Stimulated activated CD4-positive, alpha-beta T cell treated with anti-CD3 and anti-CD28 coated beads, Interleukin-12 subunit alpha, Interleukin-12 subunit beta, amount 100 ng/mL, for 4 hours (primary cell): ENCODE measurements at places on chromosomes 7 and 10.

DNA sequence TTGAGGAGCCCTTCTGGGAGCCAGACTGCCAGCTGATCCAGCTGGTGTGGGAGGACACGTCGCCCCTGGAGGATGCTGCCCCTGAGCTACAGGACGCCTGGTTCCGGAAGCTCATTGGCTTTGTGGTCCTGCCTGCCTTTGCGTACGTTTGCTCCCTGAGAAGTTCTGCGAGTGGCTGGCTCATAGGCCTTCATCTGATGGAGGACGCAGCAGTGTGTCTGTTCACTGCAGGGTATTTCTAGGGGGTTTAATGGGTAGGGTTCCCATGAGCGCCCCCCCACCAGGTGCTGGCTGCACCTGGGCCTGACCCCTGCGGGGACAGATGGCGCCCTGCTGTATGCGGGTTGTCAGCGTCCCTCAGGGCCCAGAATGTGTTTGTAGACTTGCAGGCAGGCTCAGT, 5.0 kb downstream of the PAOX start:
- no peak for DNase-seq

GRCh38 chr7:140876519-140877248, 48.0 kb downstream of the BRAF start:
- no peak for DNase-seq

GRCh38 chr7:133853706-133854276, 273.3 kb upstream of the LRGUK start:
- no peak for DNase-seq

DNA sequence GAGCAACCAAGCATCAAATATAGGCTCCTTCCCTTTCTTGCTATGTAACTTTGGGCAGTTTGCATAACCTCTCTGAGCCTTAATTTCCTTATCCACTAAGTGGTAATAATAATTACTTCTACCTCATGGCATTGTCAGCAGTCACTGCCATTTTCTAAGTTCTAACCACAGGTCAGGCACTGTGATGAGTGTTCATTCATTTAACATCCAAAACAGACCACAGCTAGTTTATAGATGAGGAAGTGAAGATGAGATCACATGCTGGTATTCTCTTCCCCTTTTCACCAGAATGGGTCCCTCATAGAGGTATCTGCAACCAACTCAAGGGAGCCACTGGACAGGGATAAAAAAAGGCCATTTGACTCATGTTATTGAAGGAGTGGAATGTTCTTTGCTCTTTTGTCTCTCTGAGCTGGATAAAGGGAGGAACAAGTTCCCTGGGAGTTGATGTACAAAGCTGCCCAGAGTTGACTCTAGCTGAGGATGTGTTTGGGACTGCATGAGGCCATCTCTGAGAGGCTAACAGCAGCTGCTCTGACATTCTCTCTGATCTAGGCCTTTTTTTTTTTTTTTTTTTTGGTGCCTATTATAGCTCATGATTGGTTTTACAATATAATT, 65.0 kb downstream of the DNAJC12 start:
- no peak for DNase-seq

- DNase-seq: no peak
Observed at GRCh38 chr10:21052709-21053104, 155.6 kb upstream of the NEBL start.

- no peak for DNase-seq
Observed at GRCh38 chr10:99551616-99552015, 18.9 kb downstream of the NKX2-3 start.

DNA sequence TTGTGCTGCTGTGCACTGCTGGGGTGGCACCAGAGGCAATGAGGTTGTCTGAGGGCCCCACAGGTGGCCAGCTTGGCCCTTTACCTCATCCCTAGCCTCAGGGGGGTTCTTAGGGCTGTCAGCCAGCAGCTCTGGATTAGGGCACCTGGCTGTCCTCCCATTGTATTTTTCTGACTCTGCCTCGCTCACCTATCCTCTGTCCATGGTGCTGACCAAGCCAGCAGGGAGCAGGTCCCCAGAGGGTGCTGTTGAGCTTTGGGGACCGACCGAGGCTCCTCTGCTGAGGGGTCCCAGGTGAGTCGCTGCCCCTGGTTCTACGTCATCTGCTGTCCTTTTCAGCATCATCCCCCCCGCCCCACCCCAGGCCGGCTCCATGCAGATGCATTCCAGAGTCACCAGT, 32.1 kb upstream of the ZNF735 start:
- no peak for DNase-seq

GRCh38 chr10:3801558-3802192, 16.7 kb upstream of the KLF6 start:
- no peak for DNase-seq

- DNase-seq: no peak
Observed at GRCh38 chr7:151095123-151095797, 9.0 kb downstream of the AGAP3 start.

DNA sequence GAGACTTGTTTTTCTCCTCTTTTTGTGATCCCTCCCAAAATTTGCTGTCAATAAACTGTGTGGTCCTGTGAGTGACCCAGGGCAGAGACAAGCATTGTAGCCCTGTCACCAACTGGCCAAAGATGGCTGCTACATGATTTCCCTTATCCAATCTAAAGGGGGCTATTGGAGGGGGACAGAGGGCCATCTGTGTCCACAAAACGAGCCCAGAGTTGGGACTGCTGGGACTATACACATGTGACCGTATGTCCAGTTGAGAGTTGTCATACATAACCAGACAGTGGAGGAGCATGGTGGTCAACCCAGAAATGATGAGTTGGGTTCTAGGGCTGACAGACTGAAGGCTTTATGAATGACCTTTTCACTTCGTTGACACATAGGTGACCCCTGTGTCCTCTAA, 55.3 kb upstream of the SDK1 start:
- no peak for DNase-seq

DNA sequence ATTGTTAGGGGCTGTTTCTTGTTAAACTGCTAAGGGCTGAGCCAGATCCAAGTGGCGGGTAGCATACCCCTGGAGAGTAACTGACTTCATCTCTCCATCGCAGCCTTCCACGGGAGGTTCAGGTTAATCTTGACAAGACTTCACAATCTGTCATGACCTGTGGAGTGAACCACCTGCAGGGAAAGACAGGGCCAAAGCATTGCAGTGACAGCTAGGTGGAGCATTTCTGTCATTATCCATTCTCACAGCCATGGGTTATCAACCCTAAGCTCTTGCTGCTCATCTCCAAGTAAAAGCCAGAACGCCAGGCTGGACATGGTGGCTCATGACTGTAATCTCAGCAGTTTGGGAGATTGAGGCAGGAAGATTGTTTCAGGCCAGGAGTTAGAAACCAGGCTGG, 17.2 kb downstream of the ABCC2 start:
- no peak for DNase-seq

GRCh38 chr10:72315611-72316385, 38.9 kb downstream of the DNAJB12 start:
- no peak for DNase-seq

DNA sequence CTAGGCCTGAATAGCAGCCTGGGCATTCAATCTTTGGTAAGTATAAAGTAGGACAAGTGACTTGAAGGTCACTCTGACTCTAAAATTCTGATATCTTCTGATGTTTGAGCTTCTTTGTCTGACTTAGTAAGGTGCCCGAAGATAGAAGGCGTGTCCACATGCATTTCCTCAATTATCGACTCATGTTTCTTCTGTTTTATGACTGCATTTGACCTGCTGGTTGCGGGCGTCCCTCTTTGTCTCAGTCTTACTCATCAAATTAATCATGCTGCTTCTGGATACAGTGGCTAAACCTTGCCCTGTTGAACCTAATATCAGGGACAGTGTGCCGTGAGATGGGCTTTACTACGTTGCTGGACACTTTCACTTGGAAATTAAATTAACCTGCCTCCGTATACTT, 534.1 kb downstream of the SDK1 start:
- DNase-seq: no peak

DNA sequence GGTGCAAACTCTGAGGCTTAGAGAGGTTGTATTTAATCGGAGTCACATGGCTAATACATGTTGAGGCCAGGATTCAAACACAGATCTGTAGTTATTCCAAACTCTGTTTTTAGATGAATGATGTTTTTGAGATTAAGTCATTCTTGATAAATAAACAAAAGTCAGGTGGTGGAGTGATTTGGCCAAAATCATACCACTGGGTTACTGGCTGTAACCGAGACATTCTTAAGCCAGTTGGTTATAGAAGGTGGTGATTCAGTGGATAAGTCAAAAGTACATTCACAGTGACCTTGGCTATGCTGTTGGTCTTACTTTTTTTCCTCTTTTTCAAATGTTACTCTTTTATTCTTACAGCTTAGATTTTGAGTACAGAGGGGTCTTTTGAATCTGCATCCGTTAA, 361.4 kb downstream of the KIF20B start:
- no peak for DNase-seq

DNA sequence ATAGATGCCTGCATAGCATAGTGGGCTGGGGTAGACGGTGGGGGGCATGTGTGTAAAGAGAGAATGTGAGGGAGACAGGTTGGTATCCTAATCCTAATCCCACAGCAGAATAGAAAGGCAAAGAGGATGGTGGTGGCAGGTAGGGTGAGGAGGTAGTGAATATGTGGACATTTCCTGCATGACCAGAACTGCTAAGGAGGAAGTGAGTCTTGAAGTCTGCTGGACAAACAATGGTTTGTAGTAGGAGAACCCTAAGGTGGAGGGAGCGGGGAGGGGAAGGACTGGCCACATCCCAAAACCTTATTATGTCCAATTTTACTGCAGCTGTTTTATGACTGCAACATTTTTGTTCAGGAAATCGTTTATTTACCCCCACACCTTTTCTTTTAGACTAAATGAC, 279.7 kb downstream of the AUTS2 start:
- DNase-seq: no peak

- no peak for DNase-seq
Observed at GRCh38 chr10:91711885-91712680, 79.2 kb upstream of the PPP1R3C start.

GRCh38 chr7:47407821-47408674, 173.9 kb downstream of the TNS3 start:
- DNase-seq: no peak

DNA sequence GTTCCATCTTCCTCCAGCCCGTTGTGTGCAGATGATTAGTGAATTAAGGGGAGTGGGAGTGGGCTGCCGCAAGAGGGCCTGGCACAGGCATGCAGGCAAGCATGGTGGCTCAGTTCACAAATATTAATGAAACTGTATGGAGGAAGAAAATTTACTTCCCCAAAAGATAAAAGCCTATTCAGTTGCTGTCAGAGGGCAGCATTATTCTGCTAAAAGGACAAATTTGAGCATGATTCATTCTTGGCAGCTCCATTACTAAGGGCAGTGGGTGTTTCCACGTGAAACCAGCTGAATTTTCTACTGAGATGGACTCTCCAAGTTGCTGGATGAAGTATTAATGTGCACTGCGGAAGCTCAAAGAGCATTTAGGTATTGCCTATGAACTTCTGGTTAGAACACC, 90.9 kb upstream of the WDR11 start:
- no peak for DNase-seq

- no peak for DNase-seq
Observed at GRCh38 chr7:13050703-13051102, 363.3 kb downstream of the ARL4A start.

DNA sequence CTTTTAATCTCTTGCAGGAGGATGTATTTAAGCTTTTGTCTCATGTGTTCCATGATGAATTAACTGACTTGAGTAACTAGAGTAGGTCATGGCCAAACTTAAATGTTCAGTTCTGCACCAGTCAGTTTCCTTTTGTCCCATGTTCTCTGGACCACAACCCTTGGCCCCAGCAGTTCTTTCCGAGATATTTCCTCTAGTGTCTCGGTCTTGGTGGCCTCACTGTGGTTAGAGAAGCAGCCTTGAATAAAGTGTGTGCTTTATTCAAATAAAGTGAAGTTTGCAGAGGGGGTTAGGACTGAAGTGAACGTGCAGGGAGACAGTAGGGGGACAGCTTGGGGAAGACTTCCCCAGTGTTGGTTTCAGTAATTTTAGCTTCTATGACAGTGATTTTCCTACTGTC, 9.3 kb downstream of the ZNF212 start:
- no peak for DNase-seq

DNA sequence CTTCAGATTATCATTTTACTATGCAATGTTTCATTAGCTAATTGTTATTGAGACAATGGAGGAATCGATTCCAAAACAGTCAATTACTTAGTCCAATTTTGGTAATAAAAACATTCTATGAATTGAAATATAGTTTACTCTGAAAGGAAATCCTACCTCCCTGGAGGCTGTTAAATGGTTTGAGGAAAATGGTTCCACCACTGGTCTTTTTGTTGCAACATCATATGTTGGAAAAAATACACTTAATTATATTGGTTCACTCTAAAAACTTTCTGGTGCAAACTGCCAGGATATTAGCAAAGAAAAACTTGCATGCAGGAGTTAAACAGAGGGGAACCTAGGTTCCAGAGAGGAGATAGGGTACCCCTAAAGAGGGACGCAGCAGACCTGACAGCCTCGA, 267.3 kb upstream of the LYZL1 start:
- no peak for DNase-seq

GRCh38 chr10:132987671-132988571, 45.6 kb upstream of the CFAP46 start:
- DNase-seq: no peak

DNA sequence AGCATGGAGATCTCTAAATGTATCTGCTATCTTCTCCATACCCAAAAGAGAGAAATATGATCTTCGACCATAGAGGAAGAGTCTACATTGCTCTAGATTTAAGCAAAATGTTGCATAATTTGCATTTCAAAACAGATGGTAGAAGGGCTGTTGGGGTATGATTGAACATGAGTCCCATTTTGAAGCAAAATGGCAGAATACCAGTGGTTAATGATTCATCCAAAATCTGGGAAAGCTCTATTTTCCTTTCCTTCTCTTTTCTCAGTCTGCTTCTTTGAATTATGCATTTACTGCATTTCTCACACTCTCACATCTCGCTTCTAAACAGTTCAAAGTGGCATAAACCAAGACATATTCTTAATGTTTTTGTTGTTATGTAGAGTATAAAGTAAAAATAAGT, 178.5 kb downstream of the MACC1 start:
- no peak for DNase-seq

DNA sequence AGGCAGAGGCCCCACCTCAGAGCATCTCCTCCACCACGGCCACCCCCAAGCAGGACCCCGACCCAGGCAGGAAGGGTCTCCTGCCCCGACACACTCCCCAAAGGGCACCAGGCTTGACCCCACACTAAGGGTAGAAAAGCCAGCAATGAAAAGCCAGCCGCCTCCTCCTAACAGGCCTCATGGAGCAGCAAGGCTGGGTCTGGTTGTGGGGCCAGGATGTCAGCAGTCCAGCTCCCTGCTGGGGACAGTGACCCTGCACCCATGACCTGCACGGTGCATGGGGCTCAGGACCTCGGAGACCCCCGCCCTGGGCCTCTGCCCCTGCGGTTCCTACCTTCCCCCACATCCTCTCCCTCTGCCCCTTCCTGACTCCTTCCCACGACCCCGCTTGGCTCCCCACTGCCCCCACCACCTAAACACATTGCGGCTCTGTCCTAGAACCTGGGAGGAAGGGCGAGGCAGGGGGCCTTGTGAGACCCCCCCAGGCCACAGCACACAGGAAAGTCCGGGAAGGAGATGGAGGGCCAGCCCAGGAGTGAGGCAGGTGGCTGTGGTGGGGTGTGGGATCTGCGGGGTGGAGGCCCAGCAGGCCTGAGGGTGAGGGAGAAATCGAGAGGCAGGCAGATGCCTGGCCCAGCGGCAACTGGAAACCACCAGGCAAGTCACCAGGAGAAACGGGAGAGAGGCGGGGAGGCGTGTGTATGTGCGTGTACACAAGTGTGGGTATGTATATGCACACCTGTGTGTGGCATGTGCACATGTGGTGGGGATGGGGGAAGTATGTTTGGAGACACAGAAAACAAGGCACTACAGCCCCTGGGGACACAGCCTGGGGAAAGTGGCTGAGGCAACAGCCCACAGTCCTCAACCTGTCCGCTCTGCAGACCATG, 229.9 kb downstream of the MAD1L1 start:
- DNase-seq: no peak

GRCh38 chr10:46290101-46290886, 3.5 kb downstream of the ANTXRL start:
- DNase-seq: no peak
